Sciatic nerve (tissue), 2 donors: ENCODE measurements at places on chromosomes 5 and 9.

DNA sequence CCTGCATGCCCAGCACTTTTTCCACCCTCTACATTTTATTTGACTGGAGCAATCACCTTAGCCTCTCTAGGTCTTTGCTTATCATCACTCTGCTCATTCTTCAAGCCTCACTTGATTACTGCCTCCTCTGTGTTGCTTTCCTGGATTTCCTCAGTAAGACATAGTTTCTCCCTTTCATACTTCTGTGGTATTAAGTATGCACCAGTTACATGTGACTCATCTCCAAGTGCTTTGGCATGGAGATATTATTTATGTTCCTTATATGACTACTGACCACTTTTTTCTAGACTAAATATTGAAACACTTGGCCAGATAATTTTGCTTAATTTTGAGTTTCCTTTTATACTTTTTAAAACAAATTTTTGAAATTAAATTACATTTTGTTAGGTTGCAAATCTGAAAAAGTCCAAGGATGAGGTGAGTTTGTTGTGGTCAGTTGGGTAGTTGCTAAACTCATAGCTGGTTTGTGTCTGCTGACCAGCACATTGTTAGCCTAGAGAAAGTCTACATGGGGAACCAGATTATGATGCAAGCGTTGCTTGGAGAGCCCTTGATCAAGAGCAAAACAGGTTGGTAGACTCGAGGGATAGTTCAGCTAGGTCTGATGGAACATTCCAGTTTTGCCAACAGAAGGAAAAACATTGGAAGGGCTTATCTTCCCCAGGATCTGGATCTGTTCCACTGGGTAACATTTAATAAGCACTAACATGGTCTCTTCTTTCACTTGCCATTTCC lies 140.2 kb downstream of the TMC1 start:
- no peak for DNase-seq

DNA sequence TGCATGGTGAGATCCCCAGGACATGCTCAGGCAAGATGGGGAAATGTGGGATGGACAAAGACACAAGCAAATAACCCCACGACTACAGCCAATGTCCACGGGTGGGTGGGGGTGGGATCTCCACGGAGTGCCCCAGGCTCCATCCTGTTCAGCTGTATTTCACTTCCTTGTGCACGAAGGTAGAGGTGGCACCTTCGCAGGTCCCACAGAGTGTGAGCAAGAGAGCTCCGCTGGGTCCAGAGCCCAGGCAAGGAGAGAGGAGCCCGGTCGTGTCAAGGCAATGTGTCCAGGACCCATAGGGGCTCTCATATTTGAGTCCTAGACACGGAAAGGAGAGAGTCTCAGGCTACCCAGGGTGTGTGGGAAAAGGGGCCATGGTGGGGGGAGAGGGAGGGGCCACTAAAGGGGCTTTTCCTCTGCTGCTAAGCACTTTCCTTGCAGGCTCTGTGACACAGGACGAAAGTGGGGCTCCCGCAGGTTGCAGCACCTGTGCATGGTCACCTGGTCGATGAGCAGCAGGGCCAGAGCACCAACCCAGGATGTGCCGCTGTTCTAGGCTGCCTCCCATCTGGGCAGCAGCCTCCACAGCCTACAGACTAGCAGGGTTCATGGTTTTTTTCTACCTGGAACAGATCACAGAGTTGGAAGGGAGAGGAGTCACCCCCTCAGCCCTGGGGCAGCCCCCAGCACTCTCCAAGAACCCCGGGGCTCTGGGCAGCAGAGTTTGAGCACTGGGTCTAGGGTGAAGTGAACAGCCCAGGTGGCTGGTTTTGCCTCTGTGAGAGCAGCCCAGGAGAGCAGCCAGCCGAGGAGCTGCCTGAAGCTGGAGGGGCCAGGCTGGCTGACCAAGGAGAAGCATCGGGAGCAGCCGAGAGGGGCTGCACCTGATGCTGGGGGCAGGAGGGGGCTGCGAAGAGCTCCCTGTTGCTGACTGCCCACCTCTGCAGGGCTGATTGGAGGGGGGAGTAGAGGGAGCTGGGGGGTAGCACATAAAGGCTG lies 100.7 kb upstream of the MVB12B start:
- DNase-seq = no peak

DNA sequence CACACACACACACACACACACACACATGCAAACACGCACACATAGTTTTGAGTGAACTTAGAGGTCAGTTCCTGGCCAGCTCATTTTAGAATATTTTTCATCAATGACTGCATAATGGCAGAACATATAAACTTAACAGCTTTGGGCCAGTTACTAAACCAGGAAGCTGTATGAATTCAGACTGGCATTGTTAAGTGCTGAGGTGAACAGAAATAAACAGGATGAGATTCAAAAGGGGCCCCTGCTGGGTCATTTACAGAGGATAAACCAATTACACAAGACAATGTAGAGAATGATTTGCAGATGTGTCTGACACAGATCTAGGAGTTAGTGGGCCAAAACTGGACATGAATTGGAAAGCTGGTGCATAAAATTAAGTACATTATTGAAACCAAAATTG lies 44.6 kb downstream of the MARCHF11 start:
- DNase-seq = no peak

GRCh38 chr9:116154976-116155697 lies 1.5 kb downstream of the PAPPA start:
- no peak for DNase-seq

GRCh38 chr9:69018737-69019136 lies 4.8 kb upstream of the PRKACG start:
- DNase-seq = no peak

DNA sequence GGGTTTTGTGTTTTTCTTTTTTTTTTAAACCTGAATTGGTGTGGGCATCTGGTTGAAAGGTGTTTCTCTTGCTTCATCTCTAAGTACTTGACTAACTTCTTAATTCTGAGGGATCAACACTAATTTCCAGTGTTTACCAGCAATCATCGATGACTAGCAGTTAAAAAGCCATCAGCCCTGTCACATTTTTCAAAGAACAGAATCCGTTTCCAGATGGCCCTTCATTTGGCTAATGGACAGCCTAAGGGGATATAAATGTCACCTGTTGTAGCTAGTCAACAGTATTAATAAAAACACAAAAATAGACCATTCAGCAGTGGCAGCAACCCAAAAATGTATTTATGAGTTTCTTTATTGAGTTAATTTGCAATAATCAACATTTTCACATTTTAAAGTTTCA lies 1076.5 kb downstream of the MAT2B start:
- no peak for DNase-seq

GRCh38 chr9:10366171-10366779 lies 246.5 kb downstream of the PTPRD start:
- DNase-seq = no peak

- DNase-seq = no peak
Measured at GRCh38 chr5:118126159-118126558, 862.2 kb downstream of the DTWD2 start.

- peak; percentile 45 for DNase-seq
Measured at GRCh38 chr9:134959971-134960310, 42.2 kb upstream of the FCN1 start.

- DNase-seq = no peak
Measured at GRCh38 chr9:77906991-77907390, 124.6 kb downstream of the GNAQ start.

- no peak for DNase-seq
Measured at GRCh38 chr5:171906703-171907590, 99.5 kb downstream of the FBXW11 start.

GRCh38 chr9:104606152-104606551 lies 725 bp upstream of the OR13C2 start:
- DNase-seq = no peak

DNA sequence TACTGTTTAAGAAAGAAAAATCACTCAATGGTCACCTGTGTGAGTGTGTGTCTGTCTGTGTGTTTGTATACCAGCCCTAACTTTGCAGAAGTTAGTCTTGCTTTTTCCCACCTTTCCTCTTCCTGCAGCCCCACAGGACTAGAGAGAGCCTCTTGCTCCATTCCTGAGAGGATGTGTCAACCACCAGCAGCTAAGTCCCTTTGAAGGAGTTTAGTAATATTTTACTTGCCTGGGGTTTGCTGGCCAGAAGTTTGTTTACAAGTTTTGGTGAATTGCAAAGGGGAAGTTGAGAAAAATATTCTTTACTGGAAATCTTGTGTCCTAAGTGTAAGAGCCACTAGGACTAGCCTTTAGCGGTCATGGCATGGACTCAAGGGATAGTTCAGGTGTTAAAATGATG lies 316.2 kb downstream of the BRINP1 start:
- no peak for DNase-seq

DNA sequence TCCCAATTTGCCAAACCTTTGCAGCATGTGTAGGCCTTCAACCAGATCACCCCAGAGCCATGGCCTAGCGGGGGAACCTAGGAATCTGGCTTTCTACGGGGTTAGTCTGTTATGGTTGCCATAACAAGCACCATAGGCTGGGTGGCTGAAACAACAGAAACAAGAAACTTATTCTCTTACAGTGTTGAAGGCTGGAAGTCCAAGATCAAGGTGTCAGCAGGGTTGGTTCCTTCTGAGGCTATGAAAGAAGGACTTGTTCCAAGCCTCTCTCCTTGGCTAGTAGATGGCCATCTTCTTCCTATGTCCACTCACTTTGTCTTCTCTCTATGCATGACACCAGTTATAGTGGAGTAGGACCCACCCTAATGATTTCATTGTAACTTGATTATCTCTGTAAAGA lies 6.1 kb downstream of the FGF1 start:
- no peak for DNase-seq

- no peak for DNase-seq
Measured at GRCh38 chr9:90972057-90972456, 170.4 kb downstream of the SYK start.
